ENCODE measurements at places on chromosomes 6 and 20.

GRCh38 chr6:134021396-134022122 is 30.9 kb downstream of the SLC2A12 start:
- no peak for DNase-seq

DNA sequence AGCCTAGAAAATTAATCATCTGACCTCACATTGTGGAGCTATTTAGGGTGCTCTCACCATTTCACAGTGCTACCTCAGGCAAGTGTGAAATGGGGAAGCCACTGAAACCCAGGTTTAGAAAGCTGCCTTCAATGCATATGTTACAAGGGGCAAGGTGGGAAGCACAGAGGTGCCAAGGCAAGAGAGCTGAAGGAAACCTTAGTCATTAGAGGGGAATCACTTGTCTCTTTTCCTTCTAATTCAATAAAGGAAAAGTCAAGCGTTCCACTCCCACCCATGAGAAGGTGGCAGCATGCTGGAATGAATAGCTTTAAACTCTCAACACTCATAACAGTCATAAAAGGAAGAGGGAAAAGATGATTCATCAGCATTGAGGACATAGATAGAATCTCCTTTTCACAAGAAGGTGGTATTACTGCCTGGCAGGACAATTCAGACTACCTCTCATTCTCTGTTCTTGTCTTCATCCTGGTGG is 251.9 kb upstream of the IRAK1BP1 start:
- no peak for DNase-seq

- DNase-seq: no peak
Observed at GRCh38 chr6:122726649-122727048, 52.9 kb upstream of the FABP7 start.

- no peak for DNase-seq
Observed at GRCh38 chr6:4932228-4932903, 71.5 kb downstream of the RPP40 start.

DNA sequence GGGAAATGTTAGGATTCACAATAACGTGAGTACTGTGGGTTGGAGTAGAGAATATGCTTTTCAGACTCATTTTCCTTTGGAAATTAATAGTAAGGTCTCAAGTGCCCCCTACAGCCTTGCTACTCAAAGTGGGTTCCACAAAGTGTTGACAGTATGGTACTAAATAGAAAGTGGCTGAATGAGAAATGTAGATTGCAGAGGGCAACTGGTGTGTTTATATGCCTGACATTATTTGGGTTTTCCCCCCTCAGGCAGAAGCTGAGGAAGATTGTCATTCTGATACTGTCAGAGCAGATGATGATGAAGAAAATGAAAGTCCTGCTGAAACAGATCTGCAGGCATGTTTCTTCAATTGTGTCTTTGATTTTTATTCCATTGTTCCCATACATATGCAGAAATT is 5.6 kb downstream of the FBXO9 start:
- DNase-seq: no peak

DNA sequence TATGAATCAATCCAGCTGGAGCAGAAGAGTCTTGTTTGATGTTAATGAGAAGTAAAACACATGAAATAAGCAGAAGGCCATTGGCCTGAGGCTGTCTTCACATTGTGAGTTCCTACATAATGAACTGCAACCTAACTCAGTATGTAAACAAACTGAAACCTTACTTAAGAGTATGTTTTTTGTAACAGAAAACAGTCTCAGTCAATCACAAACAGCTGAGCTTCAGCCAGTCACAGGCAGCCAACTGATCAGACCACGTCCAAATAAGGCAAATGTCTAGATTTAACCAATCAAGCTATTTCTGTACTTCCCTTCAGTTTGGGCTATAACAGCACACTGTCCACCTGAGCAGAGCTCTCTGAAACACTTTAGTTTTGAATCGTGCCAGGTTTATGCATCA is 234.7 kb downstream of the TRDN start:
- DNase-seq: no peak

DNA sequence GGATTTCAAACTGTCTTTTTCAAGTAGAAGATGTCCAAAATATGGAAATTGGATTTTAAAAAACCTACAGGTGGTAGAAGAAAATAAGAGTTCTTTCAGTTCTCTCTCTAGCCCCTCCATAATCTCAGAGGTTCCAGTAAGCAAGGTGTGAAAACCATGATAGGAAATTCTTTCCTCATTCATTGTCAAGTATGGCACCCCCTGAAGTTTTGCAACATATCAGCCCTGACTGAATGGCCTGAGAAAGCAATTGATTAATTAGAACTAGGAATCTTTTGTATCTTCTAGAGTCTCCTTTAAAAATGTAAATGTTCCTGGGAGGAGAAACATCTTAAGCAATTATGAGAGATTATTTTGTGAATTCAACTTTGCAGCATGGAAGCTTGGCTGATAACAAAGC is 198.7 kb upstream of the STXBP5 start:
- DNase-seq: no peak

GRCh38 chr6:74941424-74941823 is 264.4 kb downstream of the COL12A1 start:
- DNase-seq: no peak

DNA sequence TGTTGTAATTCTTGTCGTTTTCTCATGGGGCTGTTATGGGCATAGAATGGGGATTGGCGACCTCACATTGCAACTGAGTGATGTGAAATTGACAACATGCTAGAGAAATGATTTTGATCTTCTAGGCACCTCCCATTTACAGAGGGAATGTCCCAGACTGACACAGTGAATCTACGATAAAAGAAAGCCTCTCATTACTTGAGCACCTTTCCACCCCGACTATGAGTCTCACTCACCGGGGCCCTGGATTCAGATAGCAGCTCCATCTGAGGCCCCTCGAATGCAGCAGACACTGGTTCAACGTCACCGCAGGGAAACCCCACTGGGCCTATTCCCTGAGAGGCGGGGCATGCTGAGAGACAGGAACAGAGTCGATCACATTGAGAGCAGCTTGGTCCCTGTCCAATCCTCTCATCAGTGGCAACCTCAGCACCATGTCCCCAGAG is 49.1 kb downstream of the NFATC2 start:
- DNase-seq: no peak

DNA sequence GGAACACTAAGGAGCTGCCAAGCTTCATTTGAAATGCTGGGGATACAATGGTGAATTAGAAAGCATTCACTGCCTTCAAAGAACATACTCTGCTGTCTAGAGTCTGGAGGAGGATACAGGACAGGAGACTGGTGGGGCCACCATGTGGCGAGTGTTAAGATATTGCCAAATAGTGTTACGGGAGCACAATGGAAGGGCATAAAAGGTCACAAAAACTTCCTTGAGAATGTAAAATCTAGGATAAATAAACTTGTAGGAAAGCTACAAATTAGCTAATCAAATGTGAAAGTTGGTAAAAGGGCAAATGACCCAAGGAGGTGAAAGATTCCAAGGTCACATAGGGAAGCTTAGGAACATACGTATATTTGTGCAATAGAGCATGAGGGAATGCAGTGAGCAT is 271.7 kb downstream of the RFPL4B start:
- DNase-seq: no peak

GRCh38 chr20:21074605-21075336 is 31.4 kb downstream of the LINC00237 start:
- DNase-seq: no peak

GRCh38 chr6:5276581-5276980 is 15.3 kb downstream of the FARS2 start:
- DNase-seq: no peak

DNA sequence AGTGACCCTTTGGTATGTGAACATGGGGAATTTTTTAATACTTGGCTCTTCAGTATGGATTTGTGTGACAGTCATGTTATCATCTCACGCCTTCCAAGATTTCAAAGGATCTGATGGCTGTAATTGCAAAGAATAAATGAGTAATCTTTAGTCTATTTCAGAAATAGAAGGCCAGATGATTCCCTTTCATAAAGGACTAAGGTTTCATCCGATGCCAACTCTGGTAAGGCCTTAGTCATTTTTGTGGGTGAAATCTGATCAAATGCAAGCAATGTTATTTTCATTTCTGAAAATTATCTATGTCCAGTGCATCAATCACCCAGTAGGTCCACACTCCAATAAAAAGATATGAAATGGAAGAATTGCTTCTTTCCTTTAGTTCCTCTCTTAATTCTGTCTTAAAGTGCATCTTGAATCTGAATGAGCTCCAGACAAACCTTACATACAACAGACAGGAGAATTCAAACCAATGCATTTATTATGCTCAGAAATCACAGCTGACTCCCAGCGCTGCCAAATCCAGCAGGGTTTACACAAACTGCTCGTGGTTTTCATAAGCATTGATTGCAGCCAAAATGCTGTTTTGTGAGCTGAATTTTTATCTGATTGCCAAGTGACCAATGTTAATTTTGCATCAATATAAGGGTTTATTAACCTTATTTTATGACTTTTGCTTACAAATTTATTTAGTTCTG is 565.2 kb upstream of the MARCKS start:
- DNase-seq: no peak

DNA sequence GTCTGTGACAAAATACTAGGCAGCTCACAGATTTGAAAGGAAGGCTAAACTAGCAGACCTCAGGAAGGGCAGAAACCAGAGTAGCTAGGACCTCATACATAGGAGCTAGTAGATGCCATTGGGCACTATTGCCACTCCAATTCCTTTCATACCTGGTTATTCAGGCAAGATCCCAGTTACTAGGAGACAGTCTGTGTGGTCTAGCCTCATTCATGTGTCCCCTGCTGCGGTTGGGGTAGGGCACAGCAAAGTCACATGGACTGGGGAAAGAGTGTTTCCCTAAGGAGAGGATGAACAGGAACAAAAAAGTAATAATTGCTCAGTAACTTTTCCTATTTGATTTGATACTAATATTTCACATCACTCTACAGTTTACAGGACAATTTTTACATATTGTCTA is 204.6 kb upstream of the HEY2 start:
- DNase-seq: no peak

DNA sequence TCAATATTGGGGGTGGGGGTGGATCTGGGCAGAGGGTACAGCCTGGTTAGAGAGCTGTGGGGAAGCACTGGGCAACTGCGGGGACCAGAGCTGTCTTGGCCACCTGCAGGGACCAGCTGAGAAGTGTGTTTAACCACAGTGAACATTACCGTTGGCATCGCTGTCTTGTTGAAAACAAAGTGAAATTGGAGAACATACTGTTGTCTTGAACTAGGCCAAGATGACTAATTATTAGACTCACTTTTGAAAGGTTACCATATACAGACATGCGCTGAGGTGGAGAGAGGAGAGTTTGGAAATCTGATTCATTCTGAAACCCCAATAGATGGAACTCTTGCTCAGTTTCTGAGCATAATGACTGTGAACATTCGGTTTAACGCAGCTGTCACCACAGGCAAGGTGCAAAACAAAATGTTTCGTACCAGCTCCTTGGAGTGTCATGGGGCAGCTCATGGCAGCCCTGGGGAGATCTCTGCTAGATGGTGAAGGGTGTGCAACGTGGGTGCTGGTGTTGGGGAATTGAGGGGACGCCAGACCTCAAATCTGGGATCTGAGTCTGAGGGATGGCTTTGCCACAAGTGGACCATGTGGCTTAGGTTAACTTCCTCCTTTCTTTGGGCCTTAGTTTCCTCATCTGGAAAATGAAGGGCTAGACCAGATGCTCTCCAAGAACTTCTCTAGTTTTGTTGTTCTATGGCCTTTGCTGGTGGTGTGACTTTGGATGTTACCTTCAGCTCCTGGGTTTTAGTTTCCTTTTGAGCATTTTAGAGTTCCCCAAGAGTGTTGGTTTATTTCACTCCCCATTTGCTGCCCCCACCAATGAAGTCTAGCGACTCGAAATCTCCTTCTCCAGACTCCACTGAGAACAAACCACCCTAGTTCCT is 24.6 kb upstream of the GTSF1L start:
- no peak for DNase-seq

DNA sequence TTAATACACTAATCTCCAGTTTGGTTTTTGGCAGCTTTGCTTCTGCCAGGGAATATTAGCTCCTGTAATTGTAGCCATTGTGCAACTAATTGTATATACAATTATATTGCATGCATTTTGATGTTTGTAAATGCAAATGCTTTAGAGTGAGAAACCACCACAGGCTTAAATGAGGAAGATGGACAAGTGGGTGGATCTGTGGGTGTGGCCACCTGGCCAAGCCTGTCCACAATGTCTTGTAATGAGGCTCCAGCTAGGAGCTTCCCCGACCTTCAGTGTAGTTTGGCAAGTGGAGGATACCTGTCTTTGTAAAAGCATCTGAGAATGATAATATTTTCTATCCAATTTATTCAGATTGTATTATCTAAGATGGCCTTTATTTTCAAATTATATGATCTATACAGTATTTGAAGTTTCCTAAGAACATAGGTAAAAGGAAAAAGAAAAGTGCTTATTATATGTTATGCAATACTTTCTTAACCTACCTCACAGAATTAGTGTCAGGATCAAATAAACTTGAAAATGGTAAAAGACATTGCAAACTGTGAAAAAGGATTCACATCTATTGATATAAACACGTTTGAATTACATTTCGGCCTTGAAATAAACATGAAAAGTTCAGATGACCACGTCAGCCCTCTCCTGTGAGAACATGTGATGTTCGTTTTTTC is 49.3 kb upstream of the ARID1B start:
- DNase-seq: no peak
